Osteoblast (primary cell): ENCODE measurements at places on chromosomes 11 and 22. TPM values are rescaled to one million over a fixed set of nuclear protein-coding genes. Genes with fewer than 3 reads are reported as not detected.

- peak; percentile 91 for DNase-seq
Measured at GRCh38 chr11:7512525-7513233, 1.1 kb upstream of the PPFIBP2 start.

DNA sequence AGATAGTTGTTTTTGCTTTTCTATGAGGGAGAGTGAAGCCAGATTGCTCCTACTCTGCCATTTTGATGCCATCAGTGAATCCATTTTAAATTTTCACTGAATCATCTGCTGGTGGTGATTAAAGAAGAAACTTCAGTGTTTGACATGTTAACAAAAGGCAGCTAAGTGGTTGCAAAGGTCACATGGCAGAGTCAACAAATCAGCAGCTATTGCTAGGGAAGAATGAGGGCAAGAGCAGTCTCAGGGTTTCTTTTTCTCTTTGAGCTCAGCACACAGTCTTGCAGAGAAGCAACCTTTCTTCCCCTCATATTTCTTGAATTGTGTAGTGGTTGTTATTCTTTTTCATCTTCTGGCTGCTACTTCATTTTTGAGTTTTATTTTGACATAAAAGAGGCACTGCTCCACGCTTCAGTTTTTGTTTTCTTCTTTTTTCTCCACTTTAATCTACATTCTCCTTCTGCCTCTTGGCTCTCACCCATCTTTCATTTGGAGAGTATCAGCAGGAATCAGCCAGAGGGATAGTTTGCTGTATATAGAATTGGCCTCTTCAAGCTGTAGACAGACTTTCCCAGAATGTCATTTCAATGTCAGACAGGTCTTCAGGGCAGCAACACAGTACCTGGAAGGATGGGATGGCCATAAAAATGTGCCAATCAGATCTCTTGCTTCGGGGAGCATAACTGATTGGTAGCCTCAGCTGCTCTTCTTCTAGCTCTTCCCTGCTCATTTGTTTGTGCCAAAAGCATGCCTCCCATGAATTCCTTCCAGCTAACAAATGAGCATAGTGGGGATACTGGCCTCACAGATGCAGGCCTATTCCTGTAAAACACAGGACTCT is 153.9 kb downstream of the TRPC6 start:
- DNase-seq, result no peak

GRCh38 chr11:131928992-131929391 is 558.6 kb downstream of the NTM start:
- no peak for DNase-seq

GRCh38 chr22:44161673-44162072 is 19.1 kb upstream of the PARVG start:
- DNase-seq, result no peak

- DNase-seq, result no peak
Measured at GRCh38 chr11:95267601-95268213, 36.7 kb upstream of the SESN3 start.

DNA sequence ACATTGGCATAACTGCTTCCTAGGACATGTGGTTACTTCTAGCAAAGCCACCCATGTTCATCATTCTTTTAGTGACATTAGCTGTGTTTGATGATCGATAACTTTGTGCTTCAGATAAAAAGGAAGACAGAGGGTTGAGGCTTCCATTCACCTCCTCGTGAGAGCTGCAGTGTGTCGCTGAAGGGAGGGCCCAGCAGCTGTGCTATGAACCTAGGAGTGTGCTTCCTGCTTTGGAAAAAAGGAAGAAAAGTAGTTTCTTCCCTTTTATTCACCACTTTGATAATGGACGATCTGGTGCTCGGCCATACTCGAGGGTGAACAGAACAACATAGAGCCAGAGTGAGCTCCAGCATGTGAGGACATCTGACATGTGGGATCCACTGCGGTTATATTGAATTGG is 6.1 kb upstream of the RFPL2 start:
- DNase-seq, result peak; percentile 30

DNA sequence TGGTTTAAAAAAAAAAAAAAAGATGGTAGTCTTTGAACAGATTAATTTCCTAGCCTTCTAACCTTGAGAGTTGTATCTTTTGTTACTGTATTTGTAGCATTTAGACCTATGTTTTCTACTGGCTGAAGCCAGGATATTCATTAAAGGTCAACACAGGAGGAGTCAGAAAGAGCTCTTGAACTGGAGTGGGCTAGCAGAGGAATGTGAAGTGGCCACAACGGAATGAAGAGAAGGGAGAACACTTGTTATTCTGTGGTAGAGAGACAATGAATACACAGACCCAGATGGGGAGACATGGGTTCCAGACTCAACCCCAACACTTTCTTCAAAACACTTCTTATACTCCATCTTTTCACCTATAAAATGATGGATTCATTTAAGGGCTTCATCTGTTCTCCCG is 88.1 kb downstream of the RELT start:
- no peak for DNase-seq

GRCh38 chr11:22337596-22338485 is at the start of gene SLC17A6:
Gene SLC17A6 (plus strand): TSS chr11:22338381. CDS start chr11:22338534, 153 bp downstream.
- no peak for DNase-seq

GRCh38 chr22:40361100-40361499 is 9.3 kb upstream of the SGSM3 start:
- no peak for DNase-seq

DNA sequence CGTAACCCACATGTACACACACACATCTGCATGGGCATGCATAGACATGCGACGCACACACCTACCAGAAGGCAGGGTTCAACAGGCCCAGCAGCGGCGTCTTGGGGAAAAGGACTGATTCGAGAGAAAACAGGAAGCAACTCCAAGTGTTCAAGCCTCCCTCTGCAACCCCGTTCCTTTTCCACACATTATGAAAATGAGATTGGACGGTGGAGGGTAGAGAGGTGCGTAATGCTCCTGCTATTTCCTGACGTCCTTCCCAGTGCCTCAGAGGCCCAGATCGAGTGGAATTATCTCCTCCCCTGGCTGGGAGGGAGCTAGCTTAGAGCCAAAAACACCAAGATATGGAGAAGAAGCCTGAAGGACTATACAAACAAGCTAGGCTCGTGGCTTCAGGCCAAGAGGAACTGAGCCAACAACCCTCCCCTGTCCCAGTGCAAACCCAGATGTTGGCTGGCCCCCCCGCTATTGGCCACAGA is 289.2 kb downstream of the MN1 start:
- peak; percentile 96 for DNase-seq

DNA sequence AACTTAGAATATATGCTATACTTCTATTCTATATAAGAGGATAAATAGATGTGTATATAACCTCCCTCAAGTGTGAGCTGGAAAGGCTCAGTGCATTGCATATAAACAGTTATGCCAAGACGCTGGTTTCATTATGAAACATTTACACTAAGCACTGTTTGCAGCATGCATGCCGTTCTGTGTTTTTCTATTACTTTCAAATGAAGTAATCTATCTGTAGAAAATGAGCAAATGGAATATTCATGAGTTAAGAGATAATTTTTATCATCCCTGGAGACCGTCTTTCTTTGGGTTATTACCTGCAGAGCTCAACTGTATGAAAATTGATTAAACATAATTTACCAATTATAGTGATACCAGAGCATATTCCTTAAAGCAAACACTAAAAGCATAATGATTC is 925.7 kb upstream of the CCDC90B start:
- no peak for DNase-seq

GRCh38 chr22:31622980-31623379 is 39.0 kb downstream of the PISD start:
- peak; percentile 86 for DNase-seq

DNA sequence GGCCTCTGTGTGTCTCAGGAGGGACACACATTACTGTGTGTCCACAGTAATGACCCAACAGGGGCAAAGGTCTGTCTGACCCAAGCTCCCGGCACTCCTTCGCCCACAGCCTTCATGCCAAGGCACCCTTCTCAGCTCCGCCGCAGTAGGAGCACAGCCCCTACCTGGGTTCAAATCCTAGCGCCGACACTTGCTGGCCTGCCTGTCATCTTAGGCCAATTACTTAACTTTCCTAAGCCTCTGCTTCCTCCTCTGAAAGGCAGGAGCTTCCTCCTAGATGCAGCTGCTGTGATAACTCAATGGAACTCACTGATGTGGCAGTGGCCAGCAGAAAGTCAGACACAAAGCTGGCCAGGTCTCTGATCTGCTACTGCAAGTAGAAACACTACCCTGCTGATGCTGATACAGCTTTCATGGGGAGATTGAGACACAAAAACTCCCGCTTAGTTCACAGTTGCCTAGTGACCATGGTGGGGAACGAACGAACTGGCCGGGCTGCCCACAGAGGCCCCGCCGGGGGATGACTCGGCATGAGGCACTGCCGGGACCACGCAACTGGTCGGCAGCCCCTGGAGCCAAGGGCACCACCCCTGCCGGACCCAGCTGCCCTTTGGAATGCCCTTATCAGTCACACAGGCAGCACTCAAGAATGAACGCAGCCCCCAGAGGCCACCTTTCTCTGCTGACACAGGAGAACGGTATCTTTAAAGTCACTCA is 8.1 kb downstream of the EHD1 start:
- DNase-seq, result peak; percentile 97

DNA sequence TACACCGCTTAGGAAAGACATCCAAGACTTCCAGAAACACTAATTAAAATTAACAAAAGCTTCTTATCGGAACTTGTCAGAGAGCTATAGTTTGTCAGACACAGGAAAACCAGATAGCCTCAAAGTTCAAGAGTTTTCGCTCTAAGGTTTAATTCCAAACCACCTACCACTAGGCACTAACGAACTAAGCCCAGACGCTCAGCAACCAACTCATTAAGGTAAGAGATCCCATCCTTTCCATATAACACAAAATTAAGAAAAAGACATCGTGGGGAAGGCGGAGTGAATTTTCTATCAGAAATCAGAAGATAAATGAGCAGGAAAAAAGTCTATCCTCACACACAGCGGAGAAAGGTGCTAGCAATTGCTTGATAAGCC is 382 bp downstream of the IMMP1L start:
- peak; percentile 38 for DNase-seq

- DNase-seq, result no peak
Measured at GRCh38 chr11:131404010-131404409, 33.6 kb downstream of the NTM start.

DNA sequence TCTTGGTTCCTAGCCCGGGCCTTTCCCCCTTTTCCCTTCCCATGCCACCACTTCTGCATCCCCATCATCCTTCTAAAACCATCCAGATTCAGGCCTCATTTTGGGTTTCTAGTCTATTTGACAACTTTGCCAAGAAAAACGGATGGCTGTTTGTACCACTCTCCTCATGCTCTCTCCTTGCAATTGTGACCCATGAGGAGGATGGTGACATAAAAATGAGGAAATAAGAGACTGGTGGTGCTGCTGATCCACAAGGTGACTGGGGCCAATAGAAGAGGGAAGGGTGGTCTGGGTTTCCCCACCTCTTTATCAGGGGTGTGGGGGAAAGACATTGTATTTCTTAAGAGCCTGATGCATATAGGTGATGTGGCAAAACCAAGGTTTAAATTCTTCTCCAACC is 1.0 kb downstream of the MS4A4A start:
- DNase-seq, result no peak

GRCh38 chr22:29716814-29717545 is 2.8 kb upstream of the CABP7 start:
- peak; percentile 99 for DNase-seq

GRCh38 chr11:117473481-117474091 is 145.9 kb downstream of the CEP164 start:
- DNase-seq, result peak; percentile 74

DNA sequence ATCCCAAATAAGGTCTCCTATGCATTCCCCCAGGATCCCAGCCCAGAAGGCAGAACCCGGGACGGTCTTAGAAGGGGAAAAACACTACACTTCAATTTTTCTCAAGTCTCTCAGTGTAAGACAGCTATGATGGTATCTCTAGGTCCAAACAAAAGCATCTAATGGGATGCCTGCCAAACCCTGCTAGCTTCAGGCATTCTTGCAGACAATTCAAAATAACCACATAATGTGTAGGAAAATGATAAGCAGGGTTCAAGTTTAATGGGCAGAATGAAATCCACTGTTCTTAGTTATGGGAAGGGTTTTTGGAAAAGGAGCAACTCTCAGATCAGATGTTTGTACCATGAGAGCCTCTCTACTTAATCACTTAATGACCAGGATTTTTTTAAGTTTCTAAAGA is 119.8 kb upstream of the ANO1 start:
- DNase-seq, result no peak

GRCh38 chr11:128772814-128773213 is 78.9 kb downstream of the FLI1 start:
- no peak for DNase-seq

DNA sequence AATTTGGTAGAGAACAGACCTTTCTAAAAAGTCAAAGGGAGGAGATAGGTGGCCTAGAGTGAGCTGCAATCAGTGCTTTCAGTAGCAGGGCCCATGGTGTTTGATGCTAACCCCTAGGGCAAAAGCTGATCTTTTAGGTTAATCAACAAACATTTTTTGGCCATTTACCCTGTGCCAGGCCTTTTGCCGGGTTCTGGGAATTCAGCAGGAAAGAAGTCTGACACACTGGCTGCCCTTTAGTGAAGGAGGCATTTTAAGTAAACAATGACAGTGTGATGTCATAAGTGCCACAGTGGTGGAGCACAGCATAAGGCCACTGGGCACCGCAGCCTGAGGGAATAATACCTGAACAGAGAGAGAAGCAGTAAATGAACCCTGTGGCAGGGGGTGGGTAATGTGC is 29.0 kb downstream of the C22orf31 start:
- no peak for DNase-seq

GRCh38 chr11:34646431-34646830 is 25.5 kb downstream of the EHF start:
- no peak for DNase-seq

GRCh38 chr11:45102810-45103621 is 43.4 kb upstream of the PRDM11 start:
- peak; percentile 95 for DNase-seq

Gene ADORA2A
- 0.72 and 1.2 TPM in 2 replicates for total RNA-seq

Gene SERGEF
- 26.8 and 29.7 TPM in 2 replicates for total RNA-seq

Gene MAPK8IP2
- total RNA-seq, result 0.29 and 0.36 TPM in 2 replicates

Gene CABP4
- not detected in 2 replicates for total RNA-seq

Gene OR4D10
- total RNA-seq, result not detected in 2 replicates

Gene TPST2
- total RNA-seq, result 98.4 and 100 TPM in 2 replicates

Gene OR8A1
- total RNA-seq, result not detected in 2 replicates
